ENCODE measurements at places on chromosomes 5 and 9.

DNA sequence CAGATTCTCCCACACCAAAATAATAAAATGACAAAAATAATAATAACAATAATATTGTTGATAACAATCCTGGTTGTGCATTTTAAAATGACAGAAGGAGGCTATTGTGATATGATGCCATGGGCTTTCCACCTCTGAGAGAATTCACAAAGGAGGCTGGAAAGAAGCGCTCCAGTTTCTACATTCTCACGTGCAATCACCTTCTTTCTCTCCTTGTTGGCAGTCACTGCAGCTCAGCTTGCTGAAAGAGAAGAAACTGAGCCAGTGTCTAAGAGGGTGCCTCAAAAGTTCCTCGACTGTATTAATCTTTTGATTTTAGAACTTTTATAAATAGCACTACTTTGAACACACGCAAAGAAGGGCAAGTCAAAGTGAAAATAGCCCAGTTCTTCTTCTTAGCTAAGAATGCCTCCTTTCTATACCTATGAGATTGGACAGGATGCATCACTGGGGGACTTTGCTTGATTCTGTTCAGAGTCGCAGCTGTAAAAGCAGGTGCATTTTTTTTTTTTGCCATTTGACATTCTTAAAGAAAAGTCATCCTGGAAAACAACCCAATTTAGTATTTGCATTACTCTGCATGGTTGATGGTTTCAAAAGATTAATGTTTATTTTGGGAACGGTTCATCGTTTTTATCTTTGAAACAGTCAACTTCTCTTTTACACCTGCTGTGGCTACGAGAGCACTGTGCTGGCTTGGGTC is 12.4 kb upstream of the SUB1 start:
- DNase-seq, result no peak

GRCh38 chr9:27672718-27673117 is 99.4 kb upstream of the C9orf72 start:
- DNase-seq, result no peak

DNA sequence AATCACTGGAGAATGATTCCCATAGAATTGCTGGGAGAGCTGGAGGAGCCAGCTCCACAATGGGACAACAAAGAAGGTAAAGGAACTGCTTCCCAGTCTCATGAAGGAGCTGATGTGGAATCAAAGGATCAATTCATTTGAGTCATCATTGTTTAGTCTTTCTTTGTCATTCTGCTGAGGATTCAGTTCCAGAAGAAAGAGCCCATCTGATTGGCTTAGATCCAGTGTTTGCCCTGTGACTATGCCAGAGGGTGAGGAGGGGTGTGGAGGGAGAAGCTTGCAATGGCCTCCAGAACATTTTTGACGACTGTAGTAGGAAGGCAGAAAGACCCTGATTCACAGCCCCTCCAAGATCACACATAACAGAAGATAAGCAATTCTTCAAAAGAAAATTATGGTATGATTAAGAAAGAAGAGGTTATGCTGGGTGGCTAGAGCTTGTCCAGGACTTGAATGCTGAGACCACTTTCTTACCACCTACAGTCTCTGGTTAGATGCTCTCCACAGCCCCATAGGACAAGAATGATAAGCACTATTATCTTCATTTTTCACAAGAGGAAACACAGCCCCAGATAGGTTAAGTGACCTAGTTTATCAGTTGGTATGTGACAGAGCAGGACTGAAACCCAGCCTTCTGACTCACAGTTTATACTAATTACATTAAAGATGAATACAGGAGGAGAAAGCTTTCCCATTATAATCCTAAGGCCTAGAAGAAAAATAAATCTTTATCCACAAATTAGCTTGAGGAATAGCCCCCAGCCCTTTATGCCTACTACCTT is 363.1 kb downstream of the PRELID2 start:
- no peak for DNase-seq

DNA sequence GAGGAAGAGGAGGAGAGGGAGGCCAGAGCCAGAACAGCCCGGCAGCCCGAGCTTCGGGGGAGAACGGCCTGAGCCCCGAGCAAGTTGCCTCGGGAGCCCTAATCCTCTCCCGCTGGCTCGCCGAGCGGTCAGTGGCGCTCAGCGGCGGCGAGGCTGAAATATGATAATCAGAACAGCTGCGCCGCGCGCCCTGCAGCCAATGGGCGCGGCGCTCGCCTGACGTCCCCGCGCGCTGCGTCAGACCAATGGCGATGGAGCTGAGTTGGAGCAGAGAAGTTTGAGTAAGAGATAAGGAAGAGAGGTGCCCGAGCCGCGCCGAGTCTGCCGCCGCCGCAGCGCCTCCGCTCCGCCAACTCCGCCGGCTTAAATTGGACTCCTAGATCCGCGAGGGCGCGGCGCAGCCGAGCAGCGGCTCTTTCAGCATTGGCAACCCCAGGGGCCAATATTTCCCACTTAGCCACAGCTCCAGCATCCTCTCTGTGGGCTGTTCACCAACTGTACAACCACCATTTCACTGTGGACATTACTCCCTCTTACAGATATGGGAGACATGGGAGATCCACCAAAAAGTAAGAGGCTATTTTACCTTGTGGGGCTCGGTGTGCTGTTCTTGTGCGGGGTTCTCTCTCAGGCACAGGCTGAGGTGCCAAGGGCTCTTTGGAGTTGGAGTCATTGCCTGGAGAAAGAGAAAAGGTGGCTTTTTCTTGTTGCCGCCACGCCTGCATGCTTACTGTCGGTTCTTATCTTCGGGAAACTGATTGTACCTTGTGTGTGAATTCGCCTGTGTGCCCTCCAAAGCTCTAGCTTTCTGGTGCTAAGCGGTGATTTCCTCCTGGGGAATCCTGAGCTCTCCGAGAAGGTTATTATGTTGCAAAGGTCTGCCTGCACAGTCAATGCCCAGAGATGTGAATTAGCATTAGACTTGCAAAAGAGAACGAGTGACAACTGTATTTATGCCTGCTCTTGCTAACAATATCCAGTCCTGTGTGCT is at the start of gene ISL1:
Gene ISL1, plus strand, starts transcription at position 318 of the 991 bp plus-strand sequence. Its CDS starts 224 bp downstream, at position 542.
- no peak for DNase-seq

DNA sequence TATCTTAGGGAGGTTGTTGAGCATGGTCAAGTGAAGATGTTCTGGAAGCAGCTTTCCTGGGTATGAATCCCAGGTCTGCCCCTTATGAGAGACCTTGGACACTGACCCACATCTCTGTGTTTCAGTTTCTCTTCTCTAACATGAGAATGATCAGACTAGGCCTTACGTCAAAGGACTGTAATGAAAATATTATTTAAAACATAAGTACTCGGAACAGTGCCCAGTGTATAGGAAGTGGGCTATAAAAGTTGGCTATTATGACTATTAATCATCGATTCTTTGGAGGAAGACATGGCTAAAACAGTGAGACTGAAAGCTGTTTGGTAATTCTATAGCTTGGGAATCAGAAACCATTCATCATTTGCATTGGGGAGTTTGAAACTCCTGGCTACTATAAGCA is 65.3 kb upstream of the MYO10 start:
- DNase-seq, result no peak

DNA sequence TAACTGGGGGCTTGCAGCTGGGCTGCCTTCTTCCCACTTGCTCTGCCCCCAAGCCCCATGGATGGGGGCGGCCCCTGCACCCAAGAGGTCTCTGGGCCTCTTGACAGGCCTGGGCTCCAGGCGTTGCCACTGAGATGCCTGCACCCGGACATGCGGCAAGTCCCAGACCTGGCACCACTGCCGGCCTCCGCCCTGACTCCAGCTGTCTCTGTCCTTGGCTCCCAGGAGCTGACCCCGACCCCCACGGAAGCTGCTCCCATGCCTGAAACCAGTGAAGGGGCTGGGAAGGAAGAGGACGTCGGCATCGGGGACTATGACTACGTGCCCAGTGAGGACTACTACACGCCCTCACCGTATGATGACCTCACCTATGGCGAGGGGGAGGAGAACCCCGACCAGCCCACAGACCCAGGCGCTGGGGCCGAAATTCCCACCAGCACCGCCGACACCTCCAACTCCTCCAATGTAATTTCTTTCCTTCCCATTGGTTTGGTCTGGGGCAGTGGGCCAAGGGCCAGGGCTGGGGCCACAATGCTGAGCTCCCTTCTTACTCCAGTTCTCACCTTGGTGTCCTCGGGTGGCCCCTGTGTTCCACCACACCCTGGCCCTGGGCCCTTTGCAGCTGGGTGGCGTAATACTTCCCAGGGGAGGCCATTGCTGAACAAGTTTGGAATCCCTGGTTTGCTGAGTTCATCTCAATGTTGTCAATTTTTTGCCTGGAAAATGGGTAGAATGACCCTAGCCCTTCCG is 88.6 kb downstream of the COL5A1 start:
- no peak for DNase-seq

GRCh38 chr5:72468606-72469005 is 38.6 kb downstream of the ZNF366 start:
- DNase-seq, result no peak

- DNase-seq, result no peak
Measured at GRCh38 chr5:106397700-106398099, 1273.0 kb downstream of the EFNA5 start.

DNA sequence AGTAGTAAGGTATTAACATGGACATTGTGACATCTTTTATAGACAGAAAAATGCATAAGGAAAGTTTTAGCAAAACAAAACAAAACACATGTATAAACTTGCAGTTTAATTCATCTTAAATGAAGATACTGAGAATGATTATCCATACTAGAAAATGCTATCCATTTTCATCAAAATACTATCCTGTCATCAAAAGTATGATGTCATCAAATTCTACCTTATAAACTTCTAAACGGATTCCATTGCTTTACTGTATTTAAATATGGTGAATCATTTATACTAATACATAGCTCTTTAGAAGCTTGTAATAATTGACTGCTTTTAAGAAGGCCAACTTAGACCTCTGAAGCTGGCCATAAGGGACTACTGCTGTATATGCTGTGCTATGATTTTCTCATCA is 221.0 kb downstream of the EDIL3 start:
- DNase-seq, result no peak

GRCh38 chr5:10700516-10700915 is 60.5 kb downstream of the DAP start:
- no peak for DNase-seq

DNA sequence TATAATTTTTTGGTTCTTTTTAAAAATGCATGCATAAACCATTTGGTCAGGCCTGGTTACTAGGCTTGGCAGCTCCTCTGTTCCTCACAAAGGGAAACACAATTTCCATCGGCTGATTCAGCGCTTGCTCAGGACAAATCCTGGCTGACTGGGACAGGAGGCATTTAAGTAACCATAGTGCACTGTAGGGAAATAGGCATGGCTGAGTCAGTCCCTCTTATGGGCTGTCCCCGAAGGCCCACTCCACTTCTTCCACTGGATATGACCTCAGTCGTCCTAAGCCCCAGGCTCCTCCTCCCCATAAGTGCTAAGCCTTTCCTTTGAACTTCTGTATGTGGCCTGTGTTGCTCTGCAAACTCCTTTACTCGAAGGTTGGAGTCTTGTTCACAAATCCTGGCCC is 71.2 kb upstream of the GLIS3 start:
- no peak for DNase-seq

GRCh38 chr5:141882594-141883183 is 4.5 kb upstream of the PCDH1 start:
- no peak for DNase-seq

DNA sequence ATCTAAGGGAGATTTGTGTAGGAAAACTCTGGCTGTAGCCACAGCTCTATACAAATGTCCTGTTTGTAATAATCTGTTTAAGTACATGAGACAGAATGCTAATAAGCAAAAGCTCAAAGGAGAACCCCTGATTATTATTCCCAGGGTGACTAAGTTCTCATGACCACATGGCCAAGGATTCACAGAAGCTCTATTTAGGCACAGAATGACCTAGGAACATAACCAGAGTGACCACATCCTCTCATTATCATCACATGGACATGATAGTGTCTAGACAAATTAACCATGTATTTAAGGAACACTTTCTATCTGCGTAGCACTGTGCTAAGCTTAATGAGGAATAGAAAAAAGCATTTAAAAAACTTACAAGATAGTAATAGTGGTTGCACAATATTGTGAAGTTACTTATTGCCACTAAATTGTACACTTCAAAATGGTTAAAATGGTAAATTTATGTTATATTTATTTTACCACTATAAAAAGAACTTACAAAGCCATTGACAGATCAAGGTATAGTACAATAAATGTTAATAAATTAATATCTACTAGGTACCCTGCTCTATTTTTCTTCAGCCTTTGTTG is 56.3 kb downstream of the STX17 start:
- no peak for DNase-seq

- DNase-seq, result no peak
Measured at GRCh38 chr5:173809014-173809413, 79.1 kb upstream of the CPEB4 start.

GRCh38 chr5:4674166-4674565 is 466.0 kb upstream of the ADAMTS16 start:
- no peak for DNase-seq

GRCh38 chr5:65391591-65391990 is 90.1 kb downstream of the ADAMTS6 start:
- no peak for DNase-seq

- DNase-seq, result no peak
Measured at GRCh38 chr9:16794871-16795639, 75.4 kb downstream of the BNC2 start.

DNA sequence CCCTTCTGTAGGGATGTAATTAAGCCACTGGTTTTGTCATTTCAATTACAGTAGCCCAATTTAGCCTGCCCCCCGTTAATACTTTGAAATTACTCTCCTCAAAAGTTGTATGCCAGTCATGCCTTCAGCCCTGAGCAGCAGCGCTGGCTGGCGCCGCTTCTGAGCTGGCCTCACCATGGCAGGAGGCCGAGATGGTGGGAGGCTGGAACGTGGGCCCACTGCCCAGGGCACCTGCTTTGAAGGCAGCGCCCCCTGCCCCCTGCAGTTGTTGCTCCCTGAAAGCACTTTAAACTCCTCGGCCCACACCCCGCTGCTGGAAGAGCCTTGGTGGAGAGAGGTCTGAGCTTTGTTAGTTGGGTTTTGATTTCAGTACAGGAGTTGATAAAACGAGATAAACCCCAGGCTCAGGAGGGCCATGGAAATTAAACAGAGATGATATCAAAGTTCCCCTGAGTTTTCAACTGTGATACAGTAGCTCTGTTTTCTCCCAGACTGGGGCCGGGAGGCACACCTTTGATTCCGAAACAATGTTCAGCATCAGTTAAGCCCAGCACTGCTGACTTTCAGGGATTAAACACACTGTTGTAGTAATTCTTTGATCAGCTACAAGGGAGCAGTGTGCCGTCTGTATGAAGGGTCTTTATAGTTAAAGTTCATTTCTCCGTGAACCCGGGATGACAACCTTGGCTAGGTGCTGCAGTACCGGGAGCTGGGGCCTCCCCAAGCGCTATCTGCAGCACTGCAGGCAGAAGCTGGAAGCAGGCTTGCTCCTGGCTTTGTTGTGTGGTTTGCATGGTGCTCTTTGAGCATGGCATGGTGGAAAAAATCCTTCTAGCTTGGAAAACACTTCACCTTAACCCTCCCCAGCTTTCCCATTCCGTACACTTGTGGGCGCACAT is 9.5 kb downstream of the MVB12B start:
- no peak for DNase-seq
